ENCODE measurements at places on chromosomes 1 and 21.

- no peak for DNase-seq
Observed at GRCh38 chr21:45026826-45027225, 47.6 kb upstream of the ADARB1 start.

DNA sequence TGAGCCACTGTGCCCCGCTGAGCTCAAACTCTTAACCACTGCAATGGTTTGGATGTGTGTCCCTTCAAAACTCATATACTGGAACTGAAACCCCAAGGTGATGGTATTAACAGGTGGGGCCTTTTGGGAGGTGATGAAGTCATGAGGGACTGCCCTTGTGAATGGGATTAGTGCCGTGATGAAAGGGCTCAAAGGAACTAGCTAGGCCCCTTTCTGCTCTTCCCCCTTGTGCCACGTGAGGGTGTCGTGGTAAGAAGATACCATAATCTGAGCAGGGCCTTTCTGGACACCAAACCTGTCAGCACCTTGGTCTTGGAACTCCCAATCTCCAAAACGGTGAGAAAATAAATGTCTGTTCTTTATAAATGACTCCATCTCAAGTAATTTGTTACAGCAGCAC is 45.5 kb upstream of the SPOCD1 start:
- DNase-seq, result no peak

GRCh38 chr1:2602866-2603520 is 16.4 kb downstream of the PRXL2B start:
- DNase-seq, result no peak

DNA sequence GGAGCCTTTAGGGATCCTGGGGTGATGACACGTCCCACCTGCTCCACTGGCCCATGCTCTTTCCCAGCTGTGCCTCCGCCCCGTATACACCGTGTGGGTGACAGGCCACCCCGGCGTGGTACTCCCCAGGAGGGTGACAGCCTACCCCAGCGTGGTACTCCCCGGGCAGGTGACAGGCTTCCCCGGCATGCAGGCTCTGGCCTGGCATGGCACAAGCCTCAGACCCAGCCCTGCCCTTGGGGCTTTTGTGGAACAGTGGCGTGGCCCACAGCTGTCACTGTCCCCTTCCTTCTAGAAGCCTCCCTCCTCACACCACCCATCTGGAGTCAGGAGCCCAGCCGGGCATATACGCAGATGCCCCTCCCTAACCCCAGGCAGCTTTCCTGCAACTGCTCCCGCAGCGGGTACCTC is 4.7 kb upstream of the PFKL start:
- no peak for DNase-seq

DNA sequence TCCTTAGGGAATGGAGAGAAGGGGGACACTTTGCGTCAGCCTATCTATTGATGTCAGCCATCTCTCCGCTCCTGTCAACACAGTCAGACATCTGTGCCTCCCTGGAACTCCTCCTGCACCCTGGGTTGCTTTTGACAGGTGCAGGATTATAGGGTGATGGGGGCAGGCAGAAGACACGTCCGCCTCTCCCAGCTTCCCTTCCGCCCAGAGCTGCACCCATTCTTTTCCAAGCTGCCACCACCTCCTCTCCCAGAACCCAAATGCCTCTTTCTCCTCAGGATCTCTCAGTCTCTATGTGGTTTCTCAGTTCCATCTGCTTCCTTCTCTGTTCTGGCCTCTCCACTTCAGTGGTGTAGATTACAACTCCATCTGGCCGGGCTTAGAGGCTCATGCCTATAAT is 17.1 kb upstream of the KIF1B start:
- DNase-seq, result no peak

- DNase-seq, result no peak
Observed at GRCh38 chr21:25115021-25115420, 492.3 kb downstream of the MRPL39 start.

DNA sequence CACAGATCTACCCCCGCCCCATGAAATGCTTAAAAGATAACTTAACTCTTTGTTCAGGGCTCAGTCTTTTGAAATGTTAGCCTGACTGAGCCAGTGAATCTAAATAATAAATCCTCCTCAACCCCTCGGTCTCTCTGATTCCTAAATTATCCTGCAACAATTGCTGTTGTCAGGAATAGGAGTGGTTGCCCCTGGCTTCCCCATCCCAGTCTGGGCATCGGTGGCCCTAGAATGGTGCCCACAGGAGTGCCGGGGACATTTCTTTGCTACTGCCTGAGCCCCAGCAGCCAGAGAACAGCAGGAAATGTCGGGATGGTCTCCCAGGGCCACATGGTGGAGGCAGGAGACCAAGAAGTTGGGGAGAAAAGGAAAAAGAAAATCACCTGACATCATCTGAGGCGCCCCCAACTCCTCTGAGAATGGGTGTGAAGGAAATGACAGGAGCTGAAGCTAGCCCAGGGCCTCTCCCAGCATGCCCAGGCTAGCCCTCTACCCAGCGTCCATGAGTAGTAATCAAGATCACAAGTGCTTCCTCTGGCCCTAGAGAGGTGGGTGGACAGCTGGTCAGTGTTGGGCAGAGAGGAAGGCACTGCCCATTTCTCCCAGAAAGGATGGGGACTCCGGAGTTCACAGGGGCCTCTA is 1.6 kb downstream of the PADI4 start:
- no peak for DNase-seq

DNA sequence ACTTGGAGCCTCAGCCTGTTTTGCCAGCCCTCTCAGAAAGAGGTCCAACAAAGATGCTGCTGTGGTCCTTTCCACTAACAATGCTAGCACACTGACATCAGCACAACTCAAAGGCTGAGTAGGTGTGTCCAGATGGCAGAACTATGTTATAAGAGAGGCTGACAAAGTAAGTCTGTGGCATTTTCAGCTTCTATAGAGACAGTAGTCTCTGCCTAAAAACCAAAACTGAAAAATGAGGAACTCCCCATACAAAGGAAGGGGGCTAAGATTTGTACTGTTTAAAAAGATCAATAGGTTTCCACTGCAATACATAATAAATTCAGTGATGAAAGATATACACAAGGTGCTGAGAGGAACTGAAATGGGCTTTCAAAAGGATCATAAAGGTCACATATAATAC is 12.3 kb downstream of the ERO1B start:
- DNase-seq, result no peak
